ENCODE measurements at places on chromosomes 11 and 22. TPM values are rescaled to one million over a fixed set of nuclear protein-coding genes. Genes with fewer than 3 reads are reported as not detected.

Gene IGLL1
- total RNA-seq: not detected

Gene SPON1
- 3.8 TPM for total RNA-seq

DNA sequence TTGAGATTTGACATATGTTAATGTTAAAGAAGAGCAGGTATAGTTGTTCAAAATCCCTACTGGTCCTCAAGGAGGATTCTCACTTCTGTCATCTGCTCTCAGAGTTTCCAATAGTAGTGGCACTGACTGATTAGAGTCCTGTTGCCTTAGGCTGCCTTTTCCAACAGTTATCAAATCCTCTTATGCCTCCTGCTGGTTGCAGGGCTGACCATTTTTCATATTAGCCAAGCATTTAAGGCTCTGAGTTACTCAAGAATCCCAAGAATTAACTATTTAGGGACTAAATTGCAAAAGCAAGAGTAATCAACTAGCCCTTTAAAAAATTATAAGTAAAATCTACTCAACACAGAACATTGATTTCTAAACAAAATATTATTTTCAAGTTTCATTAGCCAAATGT lies 212.0 kb upstream of the CHORDC1 start:
- H3K36me3 ChIP-seq: no peaks in the 10 kb centered on the region
- H3K27ac ChIP-seq: no peak overlapping the region
- H3K4me3 ChIP-seq: no peak overlapping the region
- H3K27me3 ChIP-seq: no peaks in the 10 kb centered on the region
- H3K4me1 ChIP-seq: no peaks in the 10 kb centered on the region

- peak overlapping the region; percentile 47 for H3K4me3 ChIP-seq
- no peak overlapping the region for H3K27ac ChIP-seq
Observed at GRCh38 chr22:50010676-50011446, 1.7 kb downstream of the IL17REL start.

GRCh38 chr11:98771791-98772190 lies 249.0 kb upstream of the CNTN5 start:
- no peaks in the 10 kb centered on the region for H3K4me1 ChIP-seq
- H3K36me3 ChIP-seq: no peaks in the 10 kb centered on the region
- DNase-seq: no peak
- H3K27ac ChIP-seq: no peak overlapping the region
- no peaks in the 10 kb centered on the region for H3K27me3 ChIP-seq
- H3K4me3 ChIP-seq: no peak overlapping the region

DNA sequence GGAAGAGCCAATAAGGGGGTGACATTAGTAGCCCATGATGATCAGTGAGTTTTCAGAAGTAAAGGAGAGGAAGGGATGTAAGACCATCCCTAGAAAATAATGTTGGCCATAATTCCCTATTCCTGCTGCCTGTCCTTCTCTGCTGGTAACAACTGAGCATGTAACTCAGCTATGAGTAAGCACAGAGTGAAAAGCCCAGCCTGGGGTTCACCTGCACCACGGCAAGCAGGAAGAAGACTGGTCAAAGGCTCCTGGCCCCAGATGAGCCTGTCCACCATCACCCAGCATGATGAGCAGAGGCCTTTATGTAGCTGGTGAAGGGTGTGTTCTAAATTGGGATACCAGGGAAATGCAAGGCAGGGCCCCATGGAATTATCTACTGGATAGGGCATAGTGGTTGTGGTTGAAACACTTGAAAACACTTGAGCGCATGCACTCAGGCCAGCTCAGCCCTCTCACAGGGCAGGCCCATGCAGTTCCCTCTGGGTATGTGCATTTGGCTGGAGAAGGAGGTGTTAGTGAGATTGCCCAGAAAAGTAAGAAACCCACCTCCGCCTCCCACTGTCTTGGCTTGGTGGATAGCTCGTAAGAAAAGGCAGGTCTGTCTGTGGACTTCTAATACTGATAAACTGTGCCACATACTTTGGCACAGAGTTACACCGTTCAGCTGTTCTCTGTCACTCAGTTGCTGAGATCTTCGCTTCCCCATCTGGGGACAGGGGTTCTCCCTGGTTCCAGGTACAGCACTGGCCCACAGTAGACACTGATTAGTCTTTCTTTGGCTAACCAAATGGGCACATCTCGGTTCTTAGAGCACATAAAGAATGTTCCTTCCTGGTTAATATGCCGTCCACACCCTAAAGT lies 86.8 kb downstream of the AMOTL1 start:
- H3K36me3 ChIP-seq: peaks cover 1% of the 10 kb centered on the region
- no peaks in the 10 kb centered on the region for H3K4me1 ChIP-seq
- DNase-seq: no peak

DNA sequence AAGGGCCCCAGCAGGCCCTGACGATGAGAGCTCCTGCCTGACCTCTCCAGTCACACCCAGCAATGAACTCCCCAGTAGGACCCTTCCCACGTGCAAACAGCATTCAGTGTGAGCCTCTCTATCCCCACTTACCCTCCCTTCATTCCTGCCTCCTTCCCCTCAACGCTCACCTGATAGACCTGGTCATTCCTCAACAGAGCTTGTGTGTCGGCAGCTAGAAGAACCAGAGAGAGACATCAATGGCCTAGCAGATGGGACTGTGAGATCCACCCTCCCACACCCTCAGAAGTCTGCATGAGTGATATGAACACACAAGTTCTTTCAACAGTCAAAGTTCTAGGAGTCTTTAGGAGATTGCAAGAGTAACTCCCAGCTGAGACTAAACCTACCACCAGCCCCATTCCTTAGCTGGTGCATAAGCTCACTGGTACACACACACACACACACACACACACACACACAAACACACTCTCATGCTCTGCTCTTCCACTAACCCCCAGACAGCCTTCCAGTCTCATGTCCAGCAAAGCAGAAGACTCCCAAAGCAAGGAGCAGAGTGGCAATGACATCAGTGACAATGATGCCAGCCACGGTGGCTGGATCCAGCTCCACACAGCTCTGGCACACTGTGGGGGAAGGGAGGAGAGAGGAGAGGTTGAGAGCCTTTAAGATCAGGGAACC lies 3.1 kb downstream of the CD3D start:
- H3K27me3 ChIP-seq: no peaks in the 10 kb centered on the region
- peak overlapping the region; percentile 97 for H3K27ac ChIP-seq
- peaks cover 43% of the 10 kb centered on the region for H3K36me3 ChIP-seq
- H3K4me3 ChIP-seq: peak overlapping the region; percentile 89

- H3K36me3 ChIP-seq: no peaks in the 10 kb centered on the region
- no peaks in the 10 kb centered on the region for H3K27me3 ChIP-seq
- no peak overlapping the region for H3K4me3 ChIP-seq
- H3K4me1 ChIP-seq: peaks cover 15% of the 10 kb centered on the region
- no peak overlapping the region for H3K27ac ChIP-seq
Observed at GRCh38 chr22:38865201-38866023, 6.6 kb downstream of the CBX6 start.

GRCh38 chr11:86243396-86243795 lies 1.2 kb upstream of the EED start:
- no peak overlapping the region for H3K4me3 ChIP-seq
- no peak for DNase-seq
- peaks cover 21% of the 10 kb centered on the region for H3K4me1 ChIP-seq
- no peak overlapping the region for H3K27ac ChIP-seq
- H3K27me3 ChIP-seq: no peaks in the 10 kb centered on the region

DNA sequence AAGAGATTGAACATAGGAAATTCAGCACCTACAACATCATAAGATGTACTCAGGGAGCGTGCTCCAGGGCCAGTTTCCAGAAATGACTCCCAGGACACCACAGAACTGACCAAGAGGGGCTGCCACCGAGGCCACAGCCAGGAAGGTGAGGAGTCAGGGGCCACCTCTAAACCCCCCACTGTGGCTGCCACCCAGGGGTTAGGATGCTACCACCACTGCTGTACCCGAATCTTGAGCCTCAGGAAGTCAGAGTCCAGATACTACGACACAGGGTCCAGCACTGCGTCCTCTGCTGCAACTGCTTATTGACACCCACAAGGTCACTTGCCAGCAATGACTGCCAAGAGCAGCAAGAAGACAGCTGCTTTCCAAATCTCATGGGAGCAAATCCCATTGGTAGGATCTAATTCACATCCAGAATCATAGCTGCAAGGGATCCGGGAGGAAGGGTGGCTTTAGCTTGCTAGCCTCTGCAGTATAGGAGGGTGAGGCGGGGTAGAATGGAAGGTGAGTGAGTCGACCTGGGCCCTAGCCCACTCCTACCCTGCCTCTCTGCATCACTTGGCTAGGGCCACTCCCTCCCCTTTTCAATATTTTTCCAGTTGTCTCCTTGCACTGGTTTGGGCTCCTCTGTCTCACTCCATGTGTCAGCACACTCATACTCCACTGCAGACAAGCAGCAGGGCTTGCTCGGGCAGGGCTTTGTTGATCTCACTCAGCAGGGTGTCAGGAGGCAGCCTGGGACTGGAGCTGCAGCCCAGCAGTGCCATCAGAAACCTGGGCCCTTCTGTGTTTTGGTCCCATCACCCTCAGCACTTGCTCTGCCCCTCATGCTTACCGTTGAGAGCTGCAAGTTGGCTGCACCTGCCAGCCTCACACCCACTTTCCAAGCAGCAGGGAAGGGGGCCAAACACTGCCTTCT lies 18.1 kb upstream of the CYTH4 start:
- H3K4me1 ChIP-seq: peaks cover 35% of the 10 kb centered on the region
- H3K27ac ChIP-seq: no peak overlapping the region
- H3K36me3 ChIP-seq: peaks cover 2% of the 10 kb centered on the region

GRCh38 chr11:34451053-34451452 lies 12.3 kb downstream of the CAT start:
- no peaks in the 10 kb centered on the region for H3K27me3 ChIP-seq
- H3K4me1 ChIP-seq: peaks cover 14% of the 10 kb centered on the region
- no peak overlapping the region for H3K4me3 ChIP-seq
- no peak for DNase-seq
- peaks cover 30% of the 10 kb centered on the region for H3K36me3 ChIP-seq

DNA sequence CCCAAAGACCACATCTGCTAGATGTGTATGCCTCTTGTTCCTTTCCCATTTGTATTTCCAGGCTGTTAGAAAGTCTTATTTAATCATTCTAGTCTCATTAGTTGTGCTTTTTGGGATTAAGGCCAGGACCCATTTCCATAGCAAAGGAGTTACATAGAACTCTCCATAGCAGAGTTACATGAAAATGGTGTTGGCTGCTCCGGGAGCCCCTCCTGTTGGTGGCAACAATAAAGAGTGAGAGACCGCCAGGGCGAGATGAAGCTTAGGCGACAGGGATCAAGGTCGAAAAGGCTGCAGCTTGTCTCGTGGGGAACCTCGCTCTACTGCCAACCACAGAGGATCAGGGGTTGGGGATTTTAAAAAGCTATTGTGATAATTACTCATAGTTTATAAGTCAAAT lies 58.3 kb downstream of the GRIK4 start:
- H3K36me3 ChIP-seq: no peaks in the 10 kb centered on the region
- no peak for DNase-seq
- peaks cover 2% of the 10 kb centered on the region for H3K4me1 ChIP-seq
- no peak overlapping the region for H3K4me3 ChIP-seq
- no peak overlapping the region for H3K27ac ChIP-seq
- peaks cover 34% of the 10 kb centered on the region for H3K27me3 ChIP-seq

Data from activated naive CD8-positive, alpha-beta T cell treated with anti-CD3 and anti-CD28 coated beads, Interleukin-2, amount 10 ng/mL, durations not matched to agents 7 days and 5 days (primary cell).